Sigmoid colon (tissue), 7 donors: ENCODE measurements at places on chromosomes 1 and 21. TPM values are rescaled to one million over a fixed set of nuclear protein-coding genes. Genes with fewer than 3 reads are reported as not detected.
A peak's percentile ranks its signal among the peaks of the same experiment; 100 is the strongest.

DNA sequence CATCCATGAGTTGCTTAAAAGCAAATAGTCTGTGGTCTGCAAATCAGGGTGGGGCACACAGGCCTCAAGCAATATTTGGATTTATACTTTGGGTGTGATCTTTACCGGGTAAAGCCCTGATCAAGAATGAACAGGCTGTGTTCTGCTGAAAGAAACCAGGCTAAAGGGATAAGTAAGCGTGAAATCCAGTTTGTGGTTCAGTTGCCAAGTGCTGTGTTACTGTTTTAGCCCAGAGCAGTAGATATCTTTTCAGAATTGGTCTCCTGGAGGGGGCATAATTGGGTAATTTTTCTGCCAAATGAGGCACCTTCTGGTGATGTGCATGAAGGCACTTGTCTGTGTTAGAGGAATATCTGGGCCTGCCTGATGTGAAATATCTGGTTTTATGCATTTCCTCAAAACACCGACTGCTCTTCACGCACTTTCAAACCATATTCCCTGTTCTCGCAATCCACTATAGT is 21.4 kb downstream of the AIM2 start:
- H3K4me1 ChIP-seq: no peaks in the 10 kb centered on the region
- H3K27ac ChIP-seq: no peak overlapping the region
- H3K27me3 ChIP-seq: no peaks in the 10 kb centered on the region
- DNase-seq: no peak
- H3K36me3 ChIP-seq: peaks cover 56% of the 10 kb centered on the region
- no peak overlapping the region for H3K4me3 ChIP-seq

GRCh38 chr1:204714861-204715511 is 29.4 kb upstream of the LRRN2 start:
- H3K4me3 ChIP-seq: no peak overlapping the region
- peaks cover 22% of the 10 kb centered on the region for H3K27me3 ChIP-seq
- H3K27ac ChIP-seq: no peak overlapping the region
- no peaks in the 10 kb centered on the region for H3K4me1 ChIP-seq

GRCh38 chr1:80457409-80457808 is 1343.3 kb upstream of the ADGRL2 start:
- H3K27ac ChIP-seq: no peak overlapping the region
- H3K27me3 ChIP-seq: no peaks in the 10 kb centered on the region
- no peak overlapping the region for H3K4me3 ChIP-seq
- H3K36me3 ChIP-seq: no peaks in the 10 kb centered on the region
- no peaks in the 10 kb centered on the region for H3K4me1 ChIP-seq

- no peaks in the 10 kb centered on the region for H3K4me1 ChIP-seq
- H3K27me3 ChIP-seq: no peaks in the 10 kb centered on the region
- DNase-seq: no peak
Measured at GRCh38 chr1:115676498-115677181, 34.9 kb downstream of the VANGL1 start.

GRCh38 chr21:44304877-44305293 is 5.0 kb downstream of the PFKL start:
- H3K27ac ChIP-seq: no peak overlapping the region
- no peak overlapping the region for H3K4me3 ChIP-seq
- no peaks in the 10 kb centered on the region for H3K27me3 ChIP-seq
- H3K36me3 ChIP-seq: peaks cover 14% of the 10 kb centered on the region
- peaks cover 42% of the 10 kb centered on the region for H3K4me1 ChIP-seq
- DNase-seq: no peak

DNA sequence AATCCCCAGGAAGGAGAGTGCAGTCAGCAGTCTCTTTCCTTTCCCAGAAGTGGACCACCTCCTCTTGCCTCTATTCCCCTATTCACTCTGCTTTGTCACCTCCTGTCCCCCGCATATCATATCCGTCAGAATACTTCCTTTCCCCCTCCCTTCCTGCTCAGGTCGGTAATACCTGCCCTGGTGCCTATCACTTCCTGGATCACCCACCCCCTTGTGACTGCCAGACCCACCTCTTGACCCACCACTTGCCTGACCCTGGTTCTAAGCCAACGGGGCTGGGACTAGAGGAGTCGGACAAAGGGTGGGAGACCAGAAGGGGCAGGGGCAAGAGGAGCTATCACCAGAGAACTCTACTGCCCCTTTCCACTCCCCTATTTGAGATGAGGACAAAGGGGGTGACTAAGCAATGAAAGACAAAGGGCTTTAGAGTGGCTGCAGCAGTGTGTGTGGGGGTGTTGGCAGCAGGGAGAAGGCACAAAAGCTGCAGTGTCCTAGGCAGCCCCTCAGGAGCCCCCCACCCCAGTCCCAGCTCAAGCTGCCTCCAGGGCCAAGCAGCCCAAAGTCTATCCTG is 1.7 kb upstream of the ADAMTS4 start:
- H3K4me1 ChIP-seq: peaks cover 88% of the 10 kb centered on the region
- no peaks in the 10 kb centered on the region for H3K27me3 ChIP-seq
- peak overlapping the region; percentile 94 for H3K27ac ChIP-seq
- no peak overlapping the region for H3K4me3 ChIP-seq

GJC2 gene
- total RNA-seq: 4.2 TPM

UBE2U gene
- not detected for total RNA-seq
